AG10803 (cell line): ENCODE measurements at places on chromosomes 3 and 15.
A peak's percentile ranks its signal among the peaks of the same experiment; 100 is the strongest.

DNA sequence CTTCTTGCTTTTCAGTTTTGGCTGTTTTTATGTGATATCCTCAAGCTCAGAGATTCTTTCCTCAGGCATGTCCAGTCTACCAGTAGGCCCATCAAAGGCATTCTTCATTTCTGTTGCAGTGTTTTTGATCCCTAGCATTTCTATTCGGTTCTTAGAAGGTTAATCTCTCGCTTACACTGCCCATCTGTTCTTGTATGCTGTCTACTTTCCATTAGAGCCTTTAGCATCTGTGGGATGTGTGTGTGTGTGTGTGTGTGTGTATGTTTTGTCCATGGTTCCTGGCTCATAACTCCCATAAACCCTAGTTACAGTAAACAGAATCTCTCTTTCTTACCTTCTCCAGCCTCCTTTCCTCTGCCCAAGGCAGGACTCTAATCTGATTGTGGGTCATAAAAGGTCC is 5.1 kb upstream of the SLC22A13 start:
- DNase-seq = no peak

DNA sequence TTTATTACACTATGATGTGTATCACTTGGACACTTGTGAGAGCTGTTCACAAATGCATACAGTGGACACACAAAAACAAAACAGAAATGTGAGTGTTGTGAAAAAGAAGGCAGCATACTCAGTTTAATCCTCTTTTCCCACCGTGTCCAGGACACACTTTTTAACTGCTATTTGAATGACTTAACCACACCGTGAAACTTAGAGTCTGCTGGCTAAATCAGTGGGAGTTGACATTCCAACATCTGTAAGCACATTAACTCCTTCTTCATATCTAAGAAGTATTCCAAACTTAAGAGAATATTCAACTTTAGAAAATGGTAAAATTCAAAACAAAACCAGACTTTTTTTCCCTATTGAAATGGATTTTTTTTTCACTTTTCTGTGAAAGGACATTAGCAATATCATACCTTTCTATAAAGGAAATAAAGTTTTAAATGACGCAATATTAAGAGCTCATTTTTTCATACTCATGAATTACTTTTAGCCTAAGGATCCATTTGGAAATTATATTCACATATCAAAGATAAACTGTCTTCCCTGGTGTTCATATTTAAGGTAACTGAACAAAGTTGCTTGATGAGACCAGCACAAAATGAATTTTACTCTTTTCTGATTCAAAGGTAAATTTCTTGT is 316.6 kb downstream of the RBMS3 start:
- peak; percentile 46 for DNase-seq

- DNase-seq = peak; percentile 41
These were observed 849 bp downstream of the TRAK1 start for GRCh38 chr3:42092006-42092405.

DNA sequence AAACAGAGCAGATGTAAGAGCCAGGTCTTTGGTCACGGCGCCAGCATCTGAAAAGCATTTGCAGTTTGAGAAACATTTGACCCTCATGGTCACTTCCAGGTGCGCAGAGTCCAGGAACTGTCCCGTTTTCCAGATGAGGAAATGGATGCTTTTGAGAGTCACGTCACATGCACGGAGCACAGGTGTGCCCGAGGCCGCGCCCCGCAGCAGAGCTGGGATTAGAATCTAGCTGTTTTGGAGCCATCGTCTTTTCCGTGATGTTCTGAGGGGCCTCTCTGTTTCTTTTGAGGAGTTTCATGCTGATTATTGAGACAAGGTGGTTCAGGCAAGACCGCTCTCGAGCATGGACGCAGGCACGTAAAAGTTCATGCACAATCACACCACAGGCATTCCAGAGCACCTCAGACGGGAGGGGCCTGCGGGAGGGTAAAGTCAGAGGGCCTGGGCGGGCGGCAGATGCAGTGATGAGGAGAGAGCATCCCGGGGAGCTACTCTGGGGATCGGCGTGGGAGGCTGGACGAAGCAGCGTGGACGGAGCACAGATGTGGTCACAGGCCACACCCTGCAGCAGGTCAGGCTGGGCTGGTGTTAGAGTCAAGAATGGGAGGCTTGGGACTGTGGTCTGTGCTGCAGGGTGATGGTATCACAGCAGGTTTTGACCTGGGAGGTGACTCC is 139.2 kb upstream of the MEF2A start:
- no peak for DNase-seq

GRCh38 chr15:91703274-91703673 is 150.2 kb upstream of the SLCO3A1 start:
- DNase-seq = no peak

- peak; percentile 82 for DNase-seq
These were observed 107.9 kb downstream of the FMN1 start for GRCh38 chr15:33086500-33087121.

DNA sequence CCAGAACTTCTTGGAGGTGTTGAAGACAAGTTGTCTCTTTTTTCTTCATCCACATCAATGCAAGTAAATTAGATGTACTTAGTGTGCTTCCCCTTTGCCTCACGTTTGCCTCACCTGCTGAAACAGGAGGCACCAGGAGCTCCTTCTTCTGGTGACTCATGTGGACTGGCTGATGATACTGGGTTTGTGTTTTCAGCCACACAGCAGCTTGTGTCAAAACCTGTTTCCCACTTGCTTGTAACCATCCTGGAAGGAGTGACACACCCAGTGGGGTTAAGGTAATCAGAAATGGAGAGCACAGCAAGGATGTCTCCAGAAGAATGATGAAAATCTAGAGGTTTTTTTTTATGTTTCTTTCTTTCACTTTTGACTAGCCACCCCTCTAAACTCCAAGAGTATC is 143.3 kb upstream of the RBMS3 start:
- DNase-seq = no peak

DNA sequence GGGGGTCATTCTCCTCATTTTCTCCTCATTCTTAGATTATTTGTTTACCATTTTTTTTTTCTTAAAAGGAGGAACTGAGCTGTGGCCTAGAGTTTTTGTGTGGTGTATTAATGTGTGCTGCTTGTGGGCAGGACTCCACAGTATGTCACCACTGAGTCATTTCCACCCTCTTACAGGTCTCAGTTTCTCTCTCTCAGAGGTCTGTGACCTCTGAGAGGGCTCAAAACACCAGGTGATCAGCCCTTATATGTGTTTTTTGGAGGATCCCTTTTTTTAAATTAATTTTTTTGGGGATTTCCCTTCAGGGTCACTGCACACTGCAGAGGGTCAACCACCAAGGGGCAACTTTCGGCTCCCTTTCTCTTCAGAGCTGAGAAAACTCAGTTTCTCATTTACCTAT is 166.4 kb downstream of the SUCNR1 start:
- DNase-seq = no peak

DNA sequence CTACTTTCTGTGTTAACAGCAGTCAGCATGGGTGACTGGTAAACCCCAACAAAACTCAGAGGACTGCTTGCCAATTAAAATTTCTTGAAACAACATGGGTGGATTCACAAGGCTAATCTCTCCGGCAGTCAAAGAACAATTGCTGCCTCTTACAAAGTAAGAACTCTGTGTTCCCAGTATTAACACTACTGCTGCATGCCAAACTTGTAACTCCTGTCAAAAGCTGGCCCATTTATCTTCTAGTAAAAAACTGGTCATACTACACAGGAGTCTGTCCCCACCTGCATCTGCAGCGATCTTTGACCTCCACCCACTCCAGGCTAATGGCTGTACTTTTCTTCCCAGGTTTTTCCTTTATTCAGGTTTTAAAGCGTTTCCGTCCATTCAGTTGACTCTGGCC is 8.7 kb upstream of the ZNF589 start:
- DNase-seq = no peak

DNA sequence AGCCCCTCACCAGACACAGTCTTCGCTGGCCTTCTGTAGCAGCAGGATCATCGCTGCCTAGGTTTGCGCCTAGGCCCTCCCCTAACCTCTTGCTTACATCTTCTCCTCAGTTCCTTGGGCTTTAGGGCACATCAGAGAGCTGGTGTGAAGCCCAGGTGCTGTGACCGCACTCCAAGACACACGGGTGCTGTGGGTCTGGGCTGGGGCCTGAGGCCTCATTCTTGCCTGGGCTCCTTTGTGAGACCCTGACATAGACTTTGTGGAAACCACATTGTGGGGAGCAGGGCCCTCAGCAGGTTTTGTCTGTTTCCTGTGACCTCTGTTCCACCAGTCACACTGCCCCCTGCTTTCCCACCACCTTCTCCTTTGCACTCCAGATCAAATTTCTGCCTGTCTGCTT is 8.0 kb downstream of the AMIGO3 start:
- DNase-seq = no peak

GRCh38 chr3:157527131-157527881 is 24.1 kb upstream of the VEPH1 start:
- peak; percentile 60 for DNase-seq

- no peak for DNase-seq
These were observed 128.4 kb downstream of the ZBBX start for GRCh38 chr3:167251678-167252077.

DNA sequence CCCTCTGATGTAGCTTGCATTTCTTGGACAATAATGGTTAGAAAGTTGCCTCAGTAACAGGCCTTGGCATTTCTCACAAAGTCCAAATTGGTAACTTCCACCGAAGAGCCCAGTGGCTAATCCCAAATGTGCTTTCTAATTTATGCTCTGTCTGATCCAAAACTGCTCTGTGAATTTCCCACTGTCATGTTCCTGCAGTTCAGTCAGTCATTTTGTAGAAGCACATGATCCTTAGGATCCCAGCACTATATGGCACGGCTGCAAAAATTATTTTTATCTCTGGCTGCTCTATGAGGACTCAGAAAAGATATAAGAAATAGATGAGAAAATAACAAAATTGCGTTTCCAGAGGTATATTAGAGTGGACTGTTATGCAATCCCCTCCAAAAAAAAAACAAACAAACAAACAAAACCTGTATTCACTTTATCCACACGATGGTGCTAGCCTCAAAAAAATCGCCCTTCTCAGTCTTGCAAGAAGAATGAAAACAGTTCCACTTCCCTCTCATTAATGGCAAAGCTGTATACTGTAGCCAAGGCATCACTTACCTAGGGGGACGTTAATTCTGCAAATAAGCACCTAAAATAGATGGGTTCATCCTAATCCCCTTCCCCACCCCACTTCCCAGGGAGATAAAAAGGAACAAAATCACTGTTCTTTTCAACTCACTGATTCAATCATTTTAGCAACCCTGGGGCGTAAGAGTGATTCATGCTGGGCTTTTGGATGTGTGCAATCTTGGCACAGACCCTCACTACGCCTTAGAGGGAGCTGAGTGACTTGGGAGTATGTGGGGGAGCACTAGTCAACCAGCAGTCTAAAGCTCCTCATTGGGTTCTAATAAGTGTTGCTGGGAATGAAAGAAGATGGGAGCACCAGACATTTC is 61.3 kb downstream of the TMCO5A start:
- DNase-seq = peak; percentile 72
